Muscle of leg (tissue), 16 donors: ENCODE measurements at places on chromosomes 16 and 17. TPM values are rescaled to one million over a fixed set of nuclear protein-coding genes. Genes with fewer than 3 reads are reported as not detected.

- DNase-seq, result no peak
Observed at GRCh38 chr17:2780256-2780655, 16.0 kb upstream of the RAP1GAP2 start.

DNA sequence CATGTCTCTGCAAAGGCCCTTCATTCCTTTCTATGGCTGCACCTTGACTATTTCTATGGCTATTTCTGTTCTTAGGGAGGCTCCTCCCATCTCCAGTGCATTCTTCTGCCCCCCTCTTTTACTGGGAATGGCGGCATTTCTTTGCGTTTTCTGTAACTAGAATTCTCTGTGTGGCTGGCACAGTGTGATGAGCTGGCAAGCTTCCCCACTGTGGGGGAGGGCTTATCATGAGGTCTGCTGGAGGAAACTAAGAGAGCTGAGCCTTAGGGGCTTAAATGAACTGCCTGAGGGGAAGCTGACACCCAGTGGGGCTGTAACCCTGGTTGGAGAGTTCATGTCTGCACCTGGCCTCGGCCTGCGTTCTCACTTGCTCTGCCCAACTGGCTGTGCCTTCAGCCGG is 1.5 kb upstream of the CARD14 start:
- DNase-seq, result no peak

GRCh38 chr17:70215656-70216055 is 46.3 kb downstream of the KCNJ2 start:
- DNase-seq, result no peak

The HYDIN gene
- total RNA-seq, result 0.66 TPM

The C1QL1 gene
- total RNA-seq, result 5.3 TPM
